Activated CD4-positive, alpha-beta memory T cell treated with anti-CD3 and anti-CD28 coated beads, Interleukin-2, amount 10 ng/mL, durations not matched to agents 7 days and 5 days (primary cell): ENCODE measurements at places on chromosomes 5 and 9. TPM values are rescaled to one million over a fixed set of nuclear protein-coding genes. Genes with fewer than 3 reads are reported as not detected.

HTR4 gene
- total RNA-seq: not detected

THBS4 gene
- 3.6 TPM for total RNA-seq

ZBTB43 gene
- total RNA-seq: 41.0 TPM

SAXO1 gene
- total RNA-seq: not detected

CKMT2 gene
- total RNA-seq: not detected

TSSK1B gene
- not detected for total RNA-seq

SMIM23 gene
- not detected for total RNA-seq

- DNase-seq: no peak
- peaks cover 10% of the 10 kb centered on the region for H3K27me3 ChIP-seq
- H3K4me1 ChIP-seq: no peaks in the 10 kb centered on the region
These were observed 77.3 kb upstream of the ZNF366 start for GRCh38 chr5:72584466-72584865.

GRCh38 chr5:87260604-87261192, 7.0 kb upstream of the RASA1 start:
- peaks cover 5% of the 10 kb centered on the region for H3K27me3 ChIP-seq
- H3K27ac ChIP-seq: no peak overlapping the region
- H3K4me3 ChIP-seq: no peak overlapping the region
- no peak for DNase-seq

GRCh38 chr5:73266925-73267765, 94.2 kb downstream of the TMEM174 start:
- no peaks in the 10 kb centered on the region for H3K4me1 ChIP-seq
- no peak for DNase-seq
- no peaks in the 10 kb centered on the region for H3K36me3 ChIP-seq
- H3K27ac ChIP-seq: no peak overlapping the region
- peaks cover 19% of the 10 kb centered on the region for H3K27me3 ChIP-seq
- no peak overlapping the region for H3K4me3 ChIP-seq

- H3K27me3 ChIP-seq: no peaks in the 10 kb centered on the region
- peaks cover 55% of the 10 kb centered on the region for H3K36me3 ChIP-seq
These were observed 5.0 kb downstream of the RELL2 start for GRCh38 chr5:141641634-141642267.

DNA sequence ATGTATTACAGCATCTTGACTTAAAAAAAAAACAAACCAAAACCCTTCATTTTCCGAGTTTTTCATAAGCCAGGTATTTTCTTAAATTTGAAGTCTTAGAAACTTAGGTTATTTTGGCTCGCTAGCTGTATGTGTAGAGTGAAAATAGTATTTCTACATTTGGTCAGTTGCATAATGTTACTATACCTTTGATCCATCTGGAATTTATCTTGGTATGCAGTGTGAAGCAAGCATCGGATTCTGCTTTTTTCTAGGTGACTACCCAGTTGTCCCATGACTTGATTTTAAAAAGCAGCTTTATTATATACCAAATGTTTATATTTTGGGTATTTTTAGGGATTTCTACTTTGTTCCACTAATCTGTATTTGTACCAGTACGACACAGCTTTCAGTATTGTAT, 27.7 kb downstream of the UBAP1 start:
- no peak for DNase-seq
- H3K27me3 ChIP-seq: no peaks in the 10 kb centered on the region
- H3K36me3 ChIP-seq: peaks cover 13% of the 10 kb centered on the region
- H3K4me1 ChIP-seq: peaks cover 28% of the 10 kb centered on the region
- H3K4me3 ChIP-seq: no peak overlapping the region
- no peak overlapping the region for H3K27ac ChIP-seq

GRCh38 chr9:132647806-132648205, 22.0 kb downstream of the DDX31 start:
- H3K27ac ChIP-seq: no peak overlapping the region
- no peaks in the 10 kb centered on the region for H3K27me3 ChIP-seq
- H3K36me3 ChIP-seq: peaks cover 29% of the 10 kb centered on the region
- H3K4me1 ChIP-seq: no peaks in the 10 kb centered on the region
- no peak for DNase-seq
- no peak overlapping the region for H3K4me3 ChIP-seq

DNA sequence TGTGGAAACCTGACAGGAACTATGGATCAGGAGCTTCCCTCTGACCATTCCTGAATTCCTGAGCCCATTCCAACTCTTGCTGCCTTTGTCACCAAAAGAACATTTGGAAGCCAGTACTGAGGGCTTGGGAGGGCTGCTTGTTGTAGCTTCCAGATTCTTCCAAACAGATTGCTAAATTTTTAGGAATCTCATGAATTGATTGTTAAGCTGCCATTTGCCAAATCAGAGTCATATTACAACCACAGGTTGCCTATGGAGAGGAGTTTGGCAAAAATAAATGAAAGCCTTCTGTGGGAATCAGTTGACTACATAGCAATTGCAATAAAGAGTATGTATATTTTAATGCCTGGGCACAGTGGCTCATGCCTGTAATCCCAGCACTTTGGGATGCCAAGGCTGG, 39.2 kb upstream of the SLC28A3 start:
- H3K27me3 ChIP-seq: peaks cover 10% of the 10 kb centered on the region
- no peaks in the 10 kb centered on the region for H3K36me3 ChIP-seq
- DNase-seq: no peak
- H3K4me1 ChIP-seq: no peaks in the 10 kb centered on the region
- H3K27ac ChIP-seq: no peak overlapping the region
- no peak overlapping the region for H3K4me3 ChIP-seq

DNA sequence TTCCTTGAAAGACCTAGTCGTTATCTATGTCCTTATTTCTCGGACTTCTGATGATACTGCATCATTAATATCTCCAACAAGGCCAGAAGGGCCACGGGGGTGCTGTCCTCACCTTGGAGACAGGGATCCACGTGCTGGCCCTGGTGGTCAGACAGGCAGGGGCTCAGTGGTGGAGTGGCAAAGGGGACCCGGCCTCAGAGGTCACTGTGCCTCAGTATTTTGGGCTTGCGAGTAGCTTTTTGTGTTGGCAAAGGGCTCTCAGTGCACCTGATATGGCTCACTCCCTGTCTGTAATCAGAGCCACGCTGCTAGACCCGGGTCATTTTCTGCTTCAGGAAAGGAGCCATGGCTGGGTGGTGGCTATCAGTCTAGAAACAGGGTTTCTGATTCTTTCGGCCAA, 135.1 kb downstream of the GADD45G start:
- peak overlapping the region; percentile 92 for H3K27ac ChIP-seq
- H3K4me1 ChIP-seq: peaks cover 77% of the 10 kb centered on the region
- peaks cover 8% of the 10 kb centered on the region for H3K36me3 ChIP-seq
- no peaks in the 10 kb centered on the region for H3K27me3 ChIP-seq

- H3K27me3 ChIP-seq: peaks cover 6% of the 10 kb centered on the region
- no peak overlapping the region for H3K27ac ChIP-seq
- DNase-seq: no peak
These were observed 68.3 kb upstream of the IFNE start for GRCh38 chr9:21550392-21550791.

GRCh38 chr9:119873877-119874276, 504.6 kb upstream of the BRINP1 start:
- H3K4me1 ChIP-seq: no peaks in the 10 kb centered on the region
- DNase-seq: no peak
- H3K27me3 ChIP-seq: no peaks in the 10 kb centered on the region
- no peak overlapping the region for H3K4me3 ChIP-seq
- H3K27ac ChIP-seq: no peak overlapping the region

GRCh38 chr9:85199866-85200495, 530.5 kb downstream of the NTRK2 start:
- no peak for DNase-seq
- H3K27me3 ChIP-seq: no peaks in the 10 kb centered on the region
- no peaks in the 10 kb centered on the region for H3K36me3 ChIP-seq
- H3K27ac ChIP-seq: no peak overlapping the region
- H3K4me3 ChIP-seq: no peak overlapping the region
- H3K4me1 ChIP-seq: no peaks in the 10 kb centered on the region

GRCh38 chr9:26324786-26325443, 567.7 kb downstream of the CAAP1 start:
- H3K36me3 ChIP-seq: no peaks in the 10 kb centered on the region
- no peak overlapping the region for H3K4me3 ChIP-seq
- no peaks in the 10 kb centered on the region for H3K4me1 ChIP-seq
- no peak for DNase-seq

GRCh38 chr9:76733096-76733495, 31.1 kb upstream of the PCA3 start:
- H3K4me1 ChIP-seq: no peaks in the 10 kb centered on the region
- peaks cover 19% of the 10 kb centered on the region for H3K27me3 ChIP-seq
- no peak for DNase-seq
- no peak overlapping the region for H3K27ac ChIP-seq
